ENCODE measurements at places on chromosomes 5 and 9.
A peak's percentile ranks its signal among the peaks of the same experiment; 100 is the strongest.

DNA sequence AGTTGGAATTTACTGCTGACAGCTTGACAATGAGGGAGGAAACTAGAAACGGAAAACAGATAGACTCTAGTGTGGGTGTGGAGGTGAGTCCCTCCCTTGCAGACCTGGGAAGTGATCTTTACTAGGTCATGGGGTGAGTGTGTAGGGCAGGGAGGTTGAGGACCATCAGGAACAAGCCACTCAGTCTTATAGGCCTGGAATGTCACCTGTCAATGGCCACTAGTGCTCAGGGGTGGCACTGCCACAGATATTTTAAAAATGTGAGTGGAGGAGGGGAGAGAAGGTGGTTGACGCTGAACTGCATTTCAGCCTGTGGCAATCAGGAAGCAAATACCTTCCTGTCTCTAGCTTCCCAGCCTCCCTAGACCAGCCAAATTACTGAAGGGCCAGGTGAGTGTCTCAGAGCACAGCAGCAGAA is 9.0 kb downstream of the OR2S2 start:
- DNase-seq, result no peak

DNA sequence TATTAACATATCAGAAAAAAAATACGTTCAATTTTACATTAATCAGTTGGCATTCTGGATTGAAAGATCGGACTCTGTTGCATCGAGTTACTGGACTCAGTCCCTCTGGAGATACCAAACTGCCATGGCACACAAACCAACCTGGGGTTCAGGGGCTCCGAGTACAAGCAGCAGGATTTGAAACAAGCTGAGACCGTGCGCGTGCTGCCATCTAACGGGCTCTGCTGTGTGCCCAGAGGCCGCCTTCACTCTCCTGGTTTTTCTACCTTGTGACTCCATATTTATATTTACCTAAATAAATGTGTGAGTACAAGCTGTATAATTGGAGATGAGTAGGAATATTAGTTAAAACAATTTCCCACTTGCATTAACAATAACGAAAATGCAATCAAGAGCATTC is 48.2 kb downstream of the ANXA1 start:
- DNase-seq, result peak; percentile 23

GRCh38 chr5:174022384-174023095 is 23.0 kb upstream of the NSG2 start:
- no peak for DNase-seq

GRCh38 chr9:134683714-134684374 is 42.2 kb downstream of the COL5A1 start:
- no peak for DNase-seq

GRCh38 chr5:27911216-27911615 is 872.8 kb upstream of the CDH9 start:
- no peak for DNase-seq

DNA sequence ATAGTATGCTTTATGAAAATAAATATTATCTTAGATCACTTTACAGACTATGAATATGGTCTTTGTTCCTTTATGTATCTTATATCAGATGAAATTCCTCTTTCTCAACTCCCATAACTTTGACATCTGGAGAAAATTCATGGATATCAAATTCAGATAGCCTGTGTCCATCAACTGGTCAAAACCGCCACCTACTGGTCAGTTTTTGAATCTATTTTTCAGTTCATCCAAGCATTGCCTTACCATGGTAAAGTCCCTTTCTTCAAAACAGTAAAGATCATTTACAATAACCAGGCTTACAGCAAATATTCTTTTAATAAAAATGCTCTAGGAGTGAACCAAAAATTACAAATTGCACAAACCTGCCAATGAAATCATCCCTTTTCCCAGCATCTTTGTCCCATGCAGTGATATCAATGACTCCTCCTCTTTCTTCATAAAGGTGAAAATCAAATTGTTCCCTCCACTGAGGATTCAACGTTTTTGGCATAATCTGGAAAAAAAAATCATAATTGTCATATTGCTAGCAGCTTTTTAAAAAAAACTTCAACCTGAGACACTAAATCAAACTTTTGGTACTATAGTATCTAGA is 290.5 kb downstream of the SLF1 start:
- DNase-seq, result peak; percentile 63

DNA sequence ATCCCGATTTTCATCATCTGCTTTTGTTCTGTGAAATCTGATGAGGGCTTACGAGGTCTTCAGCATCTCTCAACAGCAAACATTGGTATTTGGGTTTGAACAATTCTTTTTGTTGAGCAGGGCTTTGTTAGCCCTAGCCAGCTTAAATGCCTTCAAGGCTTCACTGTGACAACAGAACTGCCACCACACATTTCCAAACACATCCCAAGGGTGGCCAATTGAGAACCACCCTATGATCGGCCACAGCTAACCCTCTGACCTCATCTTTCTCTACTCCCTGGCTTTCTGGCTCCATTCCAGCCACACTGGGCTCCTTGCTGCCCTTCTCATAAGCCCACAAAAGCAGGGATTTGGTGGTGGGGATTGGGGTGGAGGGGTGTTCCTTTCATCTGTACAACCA is 17.6 kb downstream of the MTX3 start:
- no peak for DNase-seq

- DNase-seq, result no peak
These were observed 58.3 kb downstream of the BAAT start for GRCh38 chr9:101326501-101326900.

GRCh38 chr9:125172031-125172755 is 17.4 kb downstream of the PPP6C start:
- no peak for DNase-seq

DNA sequence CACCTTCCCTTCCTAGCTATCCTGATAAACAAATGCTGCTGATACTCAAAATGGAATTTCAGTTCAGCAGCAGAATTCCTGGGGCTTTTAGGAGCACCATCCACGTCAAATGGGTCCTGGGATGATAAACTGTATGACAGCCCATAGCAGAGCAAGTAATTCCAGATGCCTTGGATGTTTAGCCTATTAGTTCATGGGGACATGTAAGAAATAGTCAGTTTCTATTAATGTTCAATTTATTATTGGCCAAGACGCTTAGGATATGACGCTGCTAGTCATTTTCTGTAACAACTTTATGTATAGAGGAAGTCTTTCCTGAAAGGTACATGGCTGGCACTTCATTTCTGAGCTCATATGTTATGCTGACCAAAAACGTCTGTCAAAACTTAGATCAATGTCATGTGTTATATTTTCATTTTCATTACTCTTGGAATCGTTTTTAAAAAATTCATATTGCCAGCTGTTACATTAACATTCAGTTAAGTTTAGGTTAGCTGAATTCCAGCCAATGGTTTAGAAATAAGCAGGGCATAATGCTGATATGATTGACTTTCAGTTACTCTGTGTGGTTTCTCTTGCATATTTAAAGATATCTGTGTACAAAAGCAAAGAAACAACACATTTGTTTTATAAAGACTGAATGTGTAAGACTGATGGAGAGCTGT is 243.8 kb downstream of the CSNK1G3 start:
- no peak for DNase-seq

- DNase-seq, result no peak
These were observed 464.7 kb upstream of the RORB start for GRCh38 chr9:74032421-74032820.

GRCh38 chr9:122320413-122320881 is 50.4 kb upstream of the PTGS1 start:
- DNase-seq, result no peak

- peak; percentile 85 for DNase-seq
These were observed 654 bp downstream of the PURA start for GRCh38 chr5:140114341-140115185.

DNA sequence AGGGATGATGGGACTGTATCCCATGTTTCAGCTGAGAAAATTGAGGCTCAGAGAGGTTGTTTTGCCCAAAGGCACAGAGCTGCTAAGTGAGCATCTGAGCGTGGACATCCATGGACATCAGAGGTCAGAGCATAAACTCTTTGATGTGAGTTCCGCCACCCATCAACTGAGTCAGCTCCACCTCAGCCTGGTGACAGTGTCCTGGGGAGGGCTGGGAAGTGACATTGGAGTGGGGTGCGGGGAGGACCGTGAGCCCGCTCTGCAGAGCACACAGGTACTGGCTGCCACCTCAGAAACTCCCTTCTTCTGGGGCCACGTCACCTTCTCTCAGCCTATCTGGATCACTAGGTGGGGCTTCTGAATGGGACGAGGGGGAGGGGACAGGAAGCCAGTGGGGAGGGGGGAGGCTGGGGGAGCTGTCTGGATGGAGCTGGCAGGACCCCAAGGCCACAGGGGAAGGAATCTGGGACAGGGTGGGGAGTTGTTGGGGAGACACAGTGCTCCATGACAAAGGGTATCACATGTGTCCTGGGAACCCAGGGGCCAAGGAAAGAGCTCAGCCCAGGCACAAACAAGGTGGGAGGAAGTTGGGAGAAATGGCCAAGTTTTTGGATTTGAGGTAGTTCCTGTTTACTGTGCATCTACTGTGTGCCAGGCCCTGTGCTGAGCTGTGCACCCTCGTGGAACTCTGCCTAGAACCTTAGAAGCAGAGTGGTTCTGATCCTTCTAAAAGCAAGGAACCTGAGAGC is 2.5 kb downstream of the LAMC3 start:
- DNase-seq, result no peak

- DNase-seq, result peak; percentile 69
These were observed 92.3 kb downstream of the LMX1B start for GRCh38 chr9:126705767-126706697.

DNA sequence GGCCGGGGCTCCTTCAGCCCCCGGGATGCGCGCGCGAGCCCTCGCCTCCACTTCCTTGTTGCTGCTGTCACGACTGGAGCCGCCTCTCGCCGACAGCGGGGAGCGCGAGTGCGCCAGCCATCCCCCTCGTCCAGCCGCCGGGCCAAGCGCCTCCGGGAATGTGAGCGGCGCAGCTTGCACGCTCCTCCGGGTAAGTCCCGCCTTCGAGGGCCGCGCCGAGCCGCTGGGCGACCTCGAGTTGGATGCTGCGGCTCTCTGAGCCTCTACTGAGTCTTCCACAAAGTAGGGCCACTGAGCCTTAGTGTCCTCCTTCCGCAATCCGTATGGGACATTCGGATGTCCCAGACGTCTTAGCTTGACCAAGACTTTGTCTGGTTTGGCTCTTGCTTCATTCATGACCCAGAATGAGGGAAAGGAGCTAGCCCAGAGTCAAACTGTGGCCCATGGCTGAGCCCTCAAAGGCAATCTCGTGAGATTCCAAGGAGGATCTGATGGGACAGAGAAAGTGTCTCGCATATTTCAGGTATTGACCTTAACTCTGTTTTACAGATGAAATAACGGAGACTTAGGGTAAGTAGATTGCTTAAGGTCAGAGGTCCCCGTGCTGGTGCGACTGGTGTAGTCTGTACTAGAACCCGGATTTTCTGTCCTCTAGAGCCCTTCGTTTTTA is 586 bp downstream of the HMGXB3 start:
- DNase-seq, result peak; percentile 81

DNA sequence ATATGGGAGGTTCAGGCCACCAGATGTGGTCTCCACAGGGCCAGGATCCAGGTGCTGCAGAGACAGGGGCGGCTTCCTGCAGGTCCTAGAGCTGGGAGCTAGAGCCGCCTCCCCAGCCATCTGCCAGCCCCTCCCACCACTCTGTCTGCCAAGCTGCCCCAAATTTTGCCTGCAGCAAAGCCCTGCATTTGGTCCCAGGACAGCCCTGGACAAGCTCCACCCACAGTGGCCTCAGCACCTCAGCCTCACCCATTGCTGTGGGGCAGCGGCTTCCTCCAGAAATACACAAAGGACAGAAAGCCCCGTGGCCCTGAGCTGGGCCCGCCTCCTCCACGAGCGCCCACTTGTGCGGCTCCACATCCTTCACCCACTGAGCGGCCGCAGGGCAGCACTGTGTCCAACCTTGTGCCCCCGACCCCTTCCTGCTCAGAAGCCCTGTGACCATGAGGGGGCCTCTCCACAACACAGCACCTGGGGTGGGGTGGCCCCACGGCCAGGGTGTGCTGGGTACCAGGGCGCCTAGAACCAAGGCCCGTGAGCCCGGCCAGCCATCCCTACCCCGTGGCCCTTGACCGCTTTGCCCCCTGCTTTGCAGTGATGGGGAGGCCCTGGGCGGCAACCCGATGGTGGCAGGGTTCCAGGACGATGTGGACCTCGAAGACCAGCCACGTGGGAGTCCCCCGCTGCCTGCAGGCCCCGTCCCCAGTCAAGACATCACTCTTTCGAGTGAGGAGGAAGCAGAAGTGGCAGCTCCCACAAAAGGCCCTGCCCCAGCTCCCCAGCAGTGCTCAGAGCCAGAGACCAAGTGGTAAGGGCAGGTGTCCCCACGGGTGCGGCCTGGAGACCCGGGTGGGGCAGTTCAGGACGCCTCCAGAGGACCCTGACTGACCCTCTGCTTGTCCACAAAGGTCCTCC is 3.7 kb upstream of the AJM1 start:
- DNase-seq, result no peak

- no peak for DNase-seq
These were observed 2.3 kb downstream of the IFNB1 start for GRCh38 chr9:21075484-21075883.

DNA sequence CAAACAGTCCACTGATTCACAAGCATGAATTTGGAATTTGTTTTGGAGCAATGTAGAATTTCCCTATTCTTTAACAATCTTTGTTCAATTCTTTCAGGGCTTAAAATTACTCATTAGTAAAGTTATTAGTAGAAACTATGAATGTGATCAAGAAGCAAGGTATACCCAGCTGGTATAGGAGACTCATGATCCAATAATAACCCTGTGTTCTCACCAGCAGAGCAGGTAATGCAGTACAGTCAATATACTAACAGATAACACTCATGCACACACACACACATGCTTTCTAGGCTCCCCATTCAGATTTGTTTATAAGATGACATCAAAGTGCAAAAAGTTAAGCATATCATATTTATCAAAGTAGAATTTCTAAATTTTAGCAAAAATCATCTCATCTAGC is 445.2 kb downstream of the ELAVL2 start:
- no peak for DNase-seq

DNA sequence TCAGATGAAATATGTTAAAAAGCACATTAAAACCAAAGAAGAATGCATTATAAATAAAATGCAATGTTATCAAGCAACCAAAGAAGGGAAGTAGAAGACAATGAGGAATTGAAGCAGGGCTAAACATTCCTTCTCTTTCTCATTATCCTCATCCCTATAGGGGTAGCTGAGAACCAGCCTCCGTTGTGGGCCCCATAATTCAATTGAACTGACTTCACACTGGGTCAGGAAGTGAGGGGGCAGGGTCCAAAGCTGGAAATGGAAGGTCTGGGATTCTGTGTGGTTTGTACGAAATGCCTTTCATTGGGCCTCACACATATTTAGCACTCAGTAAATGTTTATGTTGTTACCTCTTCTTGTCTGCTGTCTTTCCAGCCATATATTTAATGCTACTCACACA is 220.4 kb upstream of the CD180 start:
- DNase-seq, result no peak

- peak; percentile 56 for DNase-seq
These were observed 281.3 kb downstream of the ARRDC3 start for GRCh38 chr5:91101600-91102379.

All from erythroblast (primary cell).